SJSA1 (cell line): ENCODE measurements at places on chromosomes 5 and 9. TPM values are rescaled to one million over a fixed set of nuclear protein-coding genes. Genes with fewer than 3 reads are reported as not detected.
A peak's percentile ranks its signal among the peaks of the same experiment; 100 is the strongest.

DNA sequence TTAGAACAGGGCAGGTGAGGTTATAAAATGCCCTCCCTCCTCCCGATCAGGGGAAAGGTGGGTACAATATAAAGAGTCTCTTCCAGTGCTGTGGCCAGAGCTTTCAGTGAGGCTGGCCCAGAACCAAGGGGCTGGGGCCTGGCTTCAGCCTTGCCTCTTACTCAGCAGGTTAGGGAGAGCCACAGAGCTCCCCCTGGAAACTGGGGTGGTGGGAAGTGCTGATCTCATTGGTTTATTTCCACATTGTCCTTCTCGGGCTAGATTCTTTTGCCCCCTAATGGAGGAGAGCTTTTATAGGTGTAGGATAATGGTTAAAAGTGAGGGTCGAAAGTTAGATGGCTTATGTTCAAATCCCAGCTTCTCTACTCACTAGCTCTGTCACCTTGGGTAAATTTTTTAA lies 186.7 kb upstream of the TBC1D2 start:
- H3K4me1 ChIP-seq: no peaks in the 10 kb centered on the region
- H3K36me3 ChIP-seq: no peaks in the 10 kb centered on the region
- no peaks in the 10 kb centered on the region for H3K27me3 ChIP-seq
- H3K27ac ChIP-seq: no peak overlapping the region
- H3K4me3 ChIP-seq: no peak overlapping the region
- no peak for DNase-seq

- H3K4me3 ChIP-seq: no peak overlapping the region
- H3K4me1 ChIP-seq: no peaks in the 10 kb centered on the region
- H3K27ac ChIP-seq: no peak overlapping the region
These were observed 869.1 kb downstream of the NR2F1-AS1 start for GRCh38 chr5:92711956-92712355.

DNA sequence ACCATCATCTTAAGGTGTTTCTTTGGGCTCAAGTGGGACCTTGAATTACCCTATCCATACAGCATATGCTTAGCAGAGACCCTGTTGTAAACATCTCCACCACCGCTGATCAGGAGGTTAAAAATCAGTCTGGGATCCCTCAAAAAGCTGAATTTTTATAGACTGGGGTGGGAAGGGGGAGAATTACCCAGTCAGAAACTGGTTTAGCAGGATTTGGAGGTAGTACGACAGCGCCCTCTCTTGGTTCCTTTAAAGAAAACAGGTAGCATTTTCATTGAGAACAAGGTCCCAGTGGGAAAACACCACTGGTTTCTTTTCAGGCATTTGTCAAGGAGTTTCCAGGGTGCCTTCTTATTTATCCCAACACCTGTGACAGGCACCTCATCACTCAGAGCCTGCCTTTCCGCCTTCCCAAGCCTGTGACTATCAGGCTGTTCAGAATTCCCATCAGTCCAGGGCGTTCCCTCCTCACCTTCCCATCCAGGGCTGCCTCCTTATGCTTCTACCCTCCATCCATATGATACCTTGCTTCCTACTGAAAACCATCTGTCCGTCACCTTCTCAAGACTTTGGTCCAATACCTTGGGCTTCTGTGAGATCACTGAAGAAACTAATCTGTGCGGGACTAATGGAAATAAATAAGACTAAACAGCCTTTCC lies 203.8 kb upstream of the RAI14 start:
- no peaks in the 10 kb centered on the region for H3K36me3 ChIP-seq
- no peak overlapping the region for H3K4me3 ChIP-seq
- H3K27ac ChIP-seq: no peak overlapping the region
- H3K4me1 ChIP-seq: no peaks in the 10 kb centered on the region
- no peaks in the 10 kb centered on the region for H3K27me3 ChIP-seq

DNA sequence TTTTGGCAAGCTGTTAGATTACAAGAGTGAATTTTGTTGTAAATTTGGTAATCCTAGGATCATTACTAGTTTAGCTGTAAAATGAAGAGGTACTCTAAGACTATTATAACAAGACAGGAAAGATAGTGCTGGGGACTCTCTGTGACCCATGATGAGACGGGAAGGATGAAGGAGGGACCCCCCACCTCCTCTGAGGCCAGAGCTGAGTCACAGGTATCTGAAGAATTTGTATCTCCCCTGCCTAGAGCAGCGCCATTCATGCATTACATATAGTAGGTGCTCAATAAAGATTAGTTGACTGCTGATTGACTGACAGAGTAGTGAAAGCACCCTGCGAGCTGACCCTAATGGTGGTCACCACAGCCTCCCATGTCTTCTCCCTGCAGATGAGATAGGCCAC lies 202.8 kb downstream of the SNX18 start:
- H3K4me1 ChIP-seq: peaks cover 51% of the 10 kb centered on the region
- H3K36me3 ChIP-seq: no peaks in the 10 kb centered on the region
- H3K27ac ChIP-seq: peak overlapping the region; percentile 75

DNA sequence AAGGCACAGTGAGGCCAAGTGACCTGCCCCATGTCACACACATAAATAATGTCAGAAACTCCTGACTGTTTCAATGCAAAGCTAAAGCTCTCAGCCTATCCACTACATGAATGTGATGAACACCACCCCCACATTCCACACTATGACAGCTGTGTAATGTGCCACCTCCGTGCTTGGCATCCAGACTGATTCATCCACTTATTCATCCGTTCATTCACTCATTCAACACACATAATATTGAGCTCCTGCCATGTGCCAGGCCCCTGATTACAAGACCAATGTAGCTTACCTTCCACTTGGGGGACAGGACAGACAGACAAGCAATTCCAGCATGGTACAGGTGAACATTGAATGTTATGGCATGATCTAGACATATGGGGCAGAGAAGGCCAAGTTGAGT lies 46.2 kb upstream of the FABP6 start:
- H3K27ac ChIP-seq: no peak overlapping the region
- DNase-seq: no peak
- peaks cover 4% of the 10 kb centered on the region for H3K4me1 ChIP-seq
- H3K4me3 ChIP-seq: no peak overlapping the region

- H3K4me3 ChIP-seq: no peak overlapping the region
- no peaks in the 10 kb centered on the region for H3K27me3 ChIP-seq
- no peak overlapping the region for H3K27ac ChIP-seq
- H3K4me1 ChIP-seq: no peaks in the 10 kb centered on the region
- no peak for DNase-seq
These were observed 108.2 kb downstream of the HTR1A start for GRCh38 chr5:63854076-63854475.

DNA sequence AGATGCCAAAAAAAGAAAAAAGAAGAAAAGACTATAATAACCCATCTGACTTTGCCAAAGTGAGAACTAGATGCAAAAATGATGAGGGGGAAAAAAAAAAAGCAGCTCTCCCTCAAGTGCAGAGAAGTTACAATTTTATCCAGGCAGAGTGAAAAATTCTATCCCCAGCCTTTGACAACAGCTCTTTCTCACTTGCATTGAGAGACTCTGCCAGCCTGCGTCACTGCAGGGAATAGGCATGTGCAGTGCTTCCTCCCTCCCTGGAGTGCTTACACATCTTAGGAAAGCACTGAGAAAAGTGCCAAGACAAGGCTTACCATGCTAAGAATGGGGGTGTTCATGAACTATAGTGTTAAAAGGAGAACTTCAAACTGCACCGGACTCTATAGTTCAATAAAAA lies 418.6 kb upstream of the TYRP1 start:
- H3K4me1 ChIP-seq: no peaks in the 10 kb centered on the region
- H3K4me3 ChIP-seq: no peak overlapping the region
- H3K36me3 ChIP-seq: no peaks in the 10 kb centered on the region
- no peak for DNase-seq
- no peaks in the 10 kb centered on the region for H3K27me3 ChIP-seq

- H3K4me3 ChIP-seq: no peak overlapping the region
- no peaks in the 10 kb centered on the region for H3K27me3 ChIP-seq
- no peak for DNase-seq
- no peaks in the 10 kb centered on the region for H3K36me3 ChIP-seq
- no peak overlapping the region for H3K27ac ChIP-seq
These were observed 183.7 kb downstream of the ISL1 start for GRCh38 chr5:51566953-51567352.

- no peak overlapping the region for H3K27ac ChIP-seq
- no peak for DNase-seq
- no peaks in the 10 kb centered on the region; the same call in 1 of the 2 replicates for H3K27me3 ChIP-seq
- no peaks in the 10 kb centered on the region for H3K36me3 ChIP-seq
- no peaks in the 10 kb centered on the region for H3K4me1 ChIP-seq
- H3K4me3 ChIP-seq: no peak overlapping the region
These were observed 91.8 kb downstream of the PTTG1 start for GRCh38 chr5:160513485-160513884.

Gene MCTP1
- total RNA-seq: 13.3 and 15.9 TPM in 2 replicates

Gene IL9
- not detected in 2 replicates for total RNA-seq
